ENCODE measurements at places on chromosomes 1 and 21.

- no peak for DNase-seq
Measured at GRCh38 chr1:15940110-15941043, 35.5 kb downstream of the ZBTB17 start.

- no peak for DNase-seq
Measured at GRCh38 chr21:36551731-36552433, 72.0 kb upstream of the CLDN14 start.

- DNase-seq, result no peak
Measured at GRCh38 chr1:234229581-234230387, 143.5 kb upstream of the COA6 start.

DNA sequence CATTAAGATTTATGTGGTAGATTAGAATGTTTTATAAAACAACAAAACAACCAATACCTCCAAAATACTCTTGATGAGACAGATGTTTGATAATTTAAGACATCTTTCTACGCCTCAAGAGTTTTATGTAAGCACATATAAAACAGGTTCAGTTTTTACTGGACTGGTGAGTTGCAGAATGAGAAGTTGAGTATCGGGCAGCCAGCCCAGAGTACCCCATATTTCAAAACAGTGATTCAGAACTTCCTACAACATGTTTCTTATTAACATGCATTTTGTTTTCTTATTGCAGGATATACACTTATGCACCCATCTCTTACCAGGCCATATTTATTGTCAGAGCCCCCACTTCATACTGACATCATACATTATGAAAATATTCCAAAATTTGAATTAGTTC is 91.4 kb upstream of the RAVER2 start:
- DNase-seq, result no peak

GRCh38 chr1:165330483-165330882 is 26.0 kb downstream of the LMX1A start:
- DNase-seq, result no peak

DNA sequence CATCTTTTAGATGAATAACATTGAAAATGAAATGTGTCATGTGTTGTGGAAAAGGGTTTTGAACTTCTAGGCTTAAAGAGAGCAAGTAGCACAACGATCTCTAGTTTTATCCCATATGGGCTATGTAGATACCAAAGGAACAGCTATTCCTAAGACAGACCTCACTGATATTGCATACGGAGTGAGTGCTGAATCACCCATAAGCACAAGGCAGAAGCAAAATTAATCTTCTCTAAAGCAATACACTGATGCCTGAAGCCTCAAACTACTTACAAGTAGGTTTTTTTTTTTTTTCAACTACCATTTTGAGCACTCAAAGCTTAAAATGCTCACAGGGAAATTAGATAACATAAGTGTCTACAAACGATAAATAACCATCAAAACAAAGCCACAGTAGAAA is 5.0 kb upstream of the KMO start:
- no peak for DNase-seq

DNA sequence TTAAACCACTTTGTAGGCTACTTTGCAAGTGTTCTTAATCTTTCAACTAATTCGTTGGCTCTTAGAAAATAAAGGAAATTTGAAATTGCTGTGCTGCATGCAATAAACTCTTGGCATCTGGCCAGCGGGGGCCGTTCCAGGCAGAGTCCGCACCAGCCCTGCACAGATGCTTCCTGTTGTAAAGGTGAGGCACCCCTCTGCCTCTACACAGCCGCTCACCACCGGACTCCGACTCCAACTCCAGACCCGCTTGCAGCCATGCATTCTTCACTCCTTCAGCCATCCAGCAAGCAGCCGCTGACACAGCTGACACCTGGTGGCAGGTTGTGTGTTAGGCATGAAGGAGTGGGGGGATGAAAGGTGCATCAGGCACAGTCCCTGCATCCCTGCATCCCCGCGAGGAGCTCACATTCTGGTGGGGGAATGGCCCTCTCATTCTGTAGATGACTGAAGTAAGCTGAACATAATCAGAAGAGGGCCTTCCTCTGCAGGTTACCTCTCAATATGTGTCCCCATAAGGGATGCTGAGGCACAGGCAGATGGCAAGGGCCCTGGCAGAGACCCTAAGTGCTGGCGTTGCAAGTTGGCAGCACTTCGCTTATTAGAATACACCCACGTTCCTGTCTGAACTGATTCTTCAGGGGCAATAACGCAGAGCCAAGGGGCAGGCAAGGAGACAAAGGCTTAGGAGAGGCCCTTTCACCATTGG is 56.8 kb downstream of the GLIS1 start:
- peak; percentile 8 for DNase-seq

DNA sequence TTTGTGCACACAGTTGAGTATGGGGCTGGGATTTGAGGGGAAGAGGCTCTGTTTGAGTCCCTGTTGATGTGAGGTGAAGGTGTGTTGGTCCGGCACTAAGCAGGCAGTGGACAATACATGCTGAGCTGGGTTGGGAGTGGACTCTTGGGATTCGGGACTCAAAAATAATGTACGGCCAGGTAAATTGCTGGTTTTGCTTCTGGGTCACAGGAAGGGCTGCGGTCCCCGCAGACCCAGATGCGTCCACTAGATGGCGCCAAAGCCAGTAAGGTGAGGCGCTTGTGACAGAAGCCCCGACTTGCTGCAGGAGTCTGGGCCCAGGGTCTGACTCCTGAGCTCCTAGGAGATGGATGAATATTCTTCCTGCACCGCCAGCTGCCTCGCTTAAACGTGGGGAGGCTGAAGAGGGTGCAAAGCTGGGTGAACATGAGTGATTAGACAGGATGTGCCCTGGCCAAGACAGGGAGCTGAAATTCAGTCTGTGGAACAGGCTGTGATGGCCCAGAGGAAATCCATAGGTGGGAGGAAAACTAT is 61.4 kb downstream of the ACBD3 start:
- peak; percentile 87 for DNase-seq

DNA sequence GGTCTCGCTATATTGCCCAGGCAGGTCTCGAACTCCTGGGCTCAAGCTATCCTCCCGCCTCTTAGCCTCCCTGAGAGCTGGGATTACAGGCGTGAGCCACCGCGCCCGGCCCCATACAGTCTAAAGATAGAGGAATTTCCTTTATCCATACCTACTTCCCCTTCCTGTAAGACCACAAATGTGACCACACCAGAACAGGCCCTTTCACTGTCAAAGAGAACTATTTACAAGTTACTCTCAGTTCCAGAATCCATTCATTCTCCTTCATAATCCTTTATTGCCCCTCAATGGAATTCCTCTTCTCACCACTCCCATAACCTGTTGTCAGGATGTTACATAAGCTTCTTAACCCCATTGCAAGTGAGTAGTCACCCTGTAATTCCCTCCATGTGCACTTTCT is 26.3 kb upstream of the SLC5A9 start:
- no peak for DNase-seq

DNA sequence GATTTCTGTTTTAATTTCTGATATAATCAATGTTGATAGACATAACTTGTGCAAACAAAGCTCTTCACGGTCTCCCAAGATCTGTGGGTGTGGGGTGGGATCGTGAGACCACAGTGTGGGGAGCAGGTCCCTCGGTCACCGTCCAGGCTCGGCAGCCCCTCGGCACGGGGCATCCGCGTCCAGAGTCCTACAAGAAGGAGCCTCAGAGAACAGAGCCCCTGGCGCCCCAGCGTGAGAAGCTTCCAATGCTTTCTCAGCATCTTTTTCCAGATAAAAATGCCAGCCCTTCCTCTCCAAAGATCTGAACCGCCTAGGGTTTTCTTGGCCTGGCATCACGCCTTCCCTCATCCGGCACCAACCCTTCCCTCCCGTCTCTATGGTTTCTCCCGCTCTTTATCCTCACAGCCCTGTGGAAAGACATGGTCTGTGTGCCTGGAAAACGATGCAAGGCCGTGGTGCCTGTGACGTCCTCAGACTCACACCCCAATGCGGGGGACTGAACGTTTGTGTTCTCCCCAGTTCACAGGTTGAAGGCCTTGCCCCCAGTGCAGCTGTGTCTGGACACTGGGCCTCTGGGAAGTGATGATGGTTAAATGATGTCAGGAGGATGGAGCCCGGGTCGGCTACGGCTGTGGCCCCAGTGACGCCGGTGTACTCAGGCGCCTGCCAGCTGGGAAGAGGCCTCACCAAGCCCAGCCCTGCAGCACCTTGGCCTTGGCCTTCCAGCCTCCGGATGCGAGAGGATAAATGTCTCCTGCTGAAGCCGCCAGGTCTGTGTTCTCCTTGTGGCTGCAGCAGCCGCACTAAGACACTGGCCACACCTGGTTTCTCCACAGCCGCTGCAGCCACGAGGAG is 45.9 kb upstream of the COL6A2 start:
- DNase-seq, result no peak

DNA sequence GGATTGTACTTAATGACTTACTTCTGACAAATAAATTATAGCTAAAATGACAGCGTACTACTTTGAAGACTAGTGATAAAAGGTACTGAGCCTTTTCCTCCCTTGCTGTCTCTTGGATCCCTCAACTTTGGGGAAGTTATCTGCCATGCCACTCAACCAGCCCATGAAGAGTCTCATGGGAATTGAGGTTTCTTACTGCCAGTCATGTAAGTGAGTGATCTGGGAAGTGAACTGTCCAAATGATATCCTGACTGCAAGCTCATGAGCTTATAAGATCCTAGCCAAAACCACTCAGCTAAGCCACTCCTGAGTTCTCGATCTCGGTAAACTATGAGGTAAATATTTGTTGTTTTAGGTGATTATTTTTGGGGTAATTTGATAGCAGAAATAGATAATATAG is 247.8 kb downstream of the NCAM2 start:
- DNase-seq, result no peak

- DNase-seq, result no peak
Measured at GRCh38 chr1:217053676-217054075, 330.4 kb upstream of the ESRRG start.

- DNase-seq, result peak; percentile 63
Measured at GRCh38 chr1:9629445-9630201, 21.9 kb upstream of the PIK3CD start.

- DNase-seq, result no peak
Measured at GRCh38 chr1:184701816-184702215, 52.8 kb downstream of the EDEM3 start.

DNA sequence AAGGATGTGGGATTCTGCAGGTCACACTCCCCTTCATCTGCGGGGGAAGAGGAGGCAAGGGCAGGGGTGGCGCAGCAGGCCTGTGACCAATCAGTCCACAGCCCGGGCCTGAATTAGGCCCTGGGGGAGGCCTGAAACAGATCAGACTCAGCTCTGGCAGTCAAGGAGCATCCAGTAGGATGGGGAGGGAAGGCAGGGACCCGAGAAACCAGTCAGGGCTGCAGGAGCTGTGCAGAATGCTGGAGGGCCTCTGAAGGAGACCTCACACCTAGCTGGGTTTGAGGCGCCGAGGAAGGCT is 12.7 kb downstream of the TNNT2 start:
- DNase-seq, result no peak

GRCh38 chr1:239228451-239228850 is 157.9 kb upstream of the CHRM3 start:
- no peak for DNase-seq

- no peak for DNase-seq
Measured at GRCh38 chr1:225767634-225768540, 9.7 kb upstream of the SRP9 start.

All from stimulated activated CD8-positive, alpha-beta memory T cell treated with anti-CD3 and anti-CD28 coated beads, Interleukin-4, amount 100 ng/mL, for 1 hour (primary cell).